ENCODE measurements at places on chromosomes 5 and 9.

DNA sequence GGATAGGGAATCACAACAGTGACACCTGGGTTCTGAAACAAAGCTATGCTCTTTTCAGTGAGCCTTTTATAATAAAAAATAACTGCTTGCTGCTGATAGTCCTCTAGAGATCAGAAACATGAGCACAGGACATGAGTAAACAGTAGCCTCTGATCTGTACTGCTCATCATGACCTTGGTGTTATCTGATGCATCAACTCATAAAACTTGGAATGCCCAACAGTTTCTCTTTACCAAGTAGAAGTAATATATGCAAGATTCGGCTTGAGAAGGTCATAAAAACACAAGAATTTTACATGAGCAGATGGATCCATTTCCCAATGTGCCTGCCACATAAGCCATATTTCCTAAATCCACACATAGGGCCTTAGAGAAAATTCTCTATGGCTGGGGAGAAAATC lies 318.3 kb upstream of the GRAMD2B start:
- no peak for DNase-seq

DNA sequence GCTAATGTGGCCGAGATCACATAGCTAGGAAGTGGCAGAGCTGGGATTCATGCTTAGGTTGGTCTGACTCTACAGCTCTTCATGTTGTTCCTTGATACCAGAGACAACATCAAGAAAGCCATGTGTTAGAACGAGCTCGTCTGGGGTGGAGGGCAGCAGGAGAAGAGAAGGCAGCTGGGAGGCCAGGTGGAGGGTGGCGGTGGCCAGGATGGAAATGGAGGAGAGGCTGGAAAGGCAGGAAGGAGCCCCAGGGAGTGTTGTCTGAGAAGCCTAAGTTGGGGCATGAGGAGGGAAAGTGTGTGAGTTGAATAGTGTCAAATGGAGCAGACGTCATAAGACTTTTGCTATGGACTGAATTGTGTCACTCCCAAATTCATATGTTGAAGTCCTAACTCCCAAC lies 315.3 kb downstream of the GADD45G start:
- no peak for DNase-seq

DNA sequence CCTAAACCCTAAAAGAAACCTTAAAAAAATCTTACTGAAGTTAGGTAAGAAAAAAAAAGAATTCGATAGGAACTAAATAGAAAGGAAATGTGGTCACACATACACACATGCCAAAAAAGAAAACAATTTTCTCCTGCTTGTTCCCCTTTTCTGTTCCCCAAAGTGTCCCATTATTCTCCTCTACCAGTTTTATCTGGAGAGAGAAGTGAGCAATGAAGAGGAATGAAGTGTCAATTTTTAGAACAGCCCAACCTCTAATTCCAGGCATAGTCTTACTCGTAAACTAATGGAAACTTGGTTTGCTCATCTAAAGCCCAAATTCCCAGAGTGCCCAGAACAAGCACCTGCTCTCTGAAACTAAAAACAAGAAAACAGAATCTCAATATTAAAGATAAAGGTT lies 26.1 kb downstream of the AP3B1 start:
- no peak for DNase-seq

- DNase-seq: no peak
These were observed 429.5 kb downstream of the DTWD2 start for GRCh38 chr5:118558871-118559270.

DNA sequence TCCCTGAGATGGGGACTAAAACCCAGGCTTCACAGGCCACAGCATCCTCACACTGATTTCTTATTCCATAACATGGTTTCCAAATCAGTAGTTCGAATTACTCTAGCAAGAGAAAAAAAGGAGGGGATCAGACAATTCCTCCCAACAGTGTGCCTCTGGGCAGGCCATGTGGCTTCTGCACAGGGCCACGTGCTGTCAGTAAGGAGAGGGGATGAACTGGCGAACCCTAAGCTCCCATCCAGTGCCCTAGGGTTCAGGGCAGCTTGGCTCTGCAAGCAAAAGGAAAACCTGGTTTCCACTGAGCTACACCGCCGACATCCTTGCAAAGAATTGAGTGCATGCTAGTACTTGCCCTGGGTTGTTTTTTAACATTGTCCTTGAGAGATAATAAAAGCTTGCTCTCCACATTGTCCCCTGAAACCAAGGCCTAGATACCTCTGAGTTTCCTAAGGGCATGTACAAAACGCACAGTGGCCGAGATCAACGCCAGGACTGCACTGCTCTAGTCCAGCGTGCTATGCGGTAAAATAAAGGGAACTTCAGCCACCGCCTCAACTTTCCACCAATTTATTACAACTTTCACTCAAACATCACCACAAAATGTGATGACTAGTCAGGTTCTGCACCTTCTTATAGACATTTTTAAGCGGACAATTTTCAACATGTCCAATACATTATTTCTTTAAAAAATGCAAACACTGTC lies 4.5 kb downstream of the CAMSAP1 start:
- no peak for DNase-seq

DNA sequence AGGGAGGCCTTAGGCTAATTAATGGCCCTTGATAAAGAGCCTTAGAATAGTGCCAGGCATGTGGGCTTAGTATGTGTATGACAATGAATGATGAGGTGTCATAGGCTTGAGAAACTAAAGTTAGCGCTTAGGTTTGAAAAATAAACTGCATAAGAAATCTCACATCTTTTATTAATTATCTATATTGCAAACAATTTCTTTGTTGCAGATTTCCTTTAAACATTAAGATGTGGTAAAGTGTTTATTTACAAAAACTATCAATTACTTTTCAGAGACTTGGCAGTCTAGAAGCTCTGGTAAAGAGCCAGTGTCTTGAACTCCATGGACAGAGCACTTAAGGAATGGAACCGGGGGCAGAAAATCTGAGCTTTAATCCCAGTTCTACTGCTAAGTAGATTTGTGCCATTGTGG lies 23.1 kb downstream of the MAP1B start:
- DNase-seq: no peak

DNA sequence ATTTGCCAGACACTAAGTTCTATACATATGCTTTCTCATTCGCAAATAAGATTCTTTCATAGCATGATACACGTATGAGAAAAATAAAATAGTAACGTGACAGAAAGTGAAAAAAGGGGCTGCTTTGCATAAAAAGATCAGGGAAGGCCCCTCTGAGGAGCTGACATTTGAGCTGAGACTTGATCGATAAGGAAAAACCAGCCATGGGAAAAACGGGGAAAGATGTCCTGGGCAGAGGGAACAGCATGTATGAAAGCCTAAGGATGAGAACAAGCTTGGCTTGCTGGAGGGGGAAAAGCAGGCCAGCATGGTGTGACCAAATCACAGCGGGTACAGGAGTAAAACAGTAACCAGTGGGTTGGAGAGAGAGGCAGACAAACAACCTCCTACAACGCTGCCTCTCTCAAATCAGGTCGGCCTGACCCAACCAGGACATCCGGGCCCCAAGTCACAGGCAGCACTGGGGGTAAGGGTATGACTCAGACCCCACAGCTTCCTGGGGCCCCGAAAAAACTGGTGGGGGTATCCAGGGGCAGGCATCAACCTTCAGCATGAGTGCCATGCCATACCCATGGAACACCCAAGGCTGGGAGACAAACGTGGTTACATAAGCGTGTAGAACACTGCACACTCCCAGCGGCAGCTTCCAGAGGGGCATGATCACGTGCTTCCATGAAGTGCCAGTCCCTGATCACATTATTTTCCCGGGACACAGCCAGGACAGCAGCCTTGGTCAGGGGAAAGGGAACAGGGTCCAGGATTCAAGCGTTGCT lies 2.2 kb downstream of the TNIP1 start:
- no peak for DNase-seq

DNA sequence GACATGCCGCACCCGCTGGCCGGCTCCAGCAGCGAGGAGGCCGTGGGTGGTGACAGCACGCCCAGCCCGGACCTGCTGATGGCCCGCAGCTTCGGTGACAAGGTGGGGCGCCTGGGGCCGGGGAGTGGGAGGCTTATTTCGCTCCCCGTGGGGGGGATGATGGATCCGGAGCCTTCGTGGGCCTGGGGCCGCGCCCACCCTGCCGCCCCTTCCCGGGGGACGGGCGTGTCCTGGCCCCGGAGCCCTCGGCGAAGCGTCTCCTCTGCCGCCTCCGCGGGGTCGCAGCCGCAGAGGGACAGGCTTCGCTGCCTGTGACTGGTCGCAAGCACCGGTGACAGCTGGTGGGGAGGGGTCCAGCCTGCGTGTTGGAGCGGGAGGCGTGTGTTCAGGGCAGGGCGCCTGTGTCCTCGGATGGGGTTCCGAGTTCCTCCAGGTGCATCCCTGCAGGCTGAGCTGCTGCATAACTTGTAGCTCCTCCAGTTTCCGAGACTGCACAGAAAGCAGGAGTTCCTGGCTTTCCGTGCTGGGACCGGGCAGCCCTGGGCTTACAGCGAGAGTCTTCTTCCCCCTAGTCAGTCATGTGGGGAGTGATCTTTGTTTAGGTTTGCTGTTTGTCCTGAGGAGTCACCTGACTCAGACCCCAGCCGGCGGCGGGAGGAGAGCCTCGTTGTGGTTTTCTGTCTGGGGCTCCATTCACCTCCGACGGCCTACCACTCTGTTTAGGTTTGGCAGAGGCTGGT lies 666 bp downstream of the SNX30 start:
- peak; percentile 38 for DNase-seq
